ENCODE measurements at places on chromosomes 5 and 9.
A peak's percentile ranks its signal among the peaks of the same experiment; 100 is the strongest.

GRCh38 chr5:74651710-74652109 is 11.2 kb upstream of the ENC1 start:
- no peak for DNase-seq

DNA sequence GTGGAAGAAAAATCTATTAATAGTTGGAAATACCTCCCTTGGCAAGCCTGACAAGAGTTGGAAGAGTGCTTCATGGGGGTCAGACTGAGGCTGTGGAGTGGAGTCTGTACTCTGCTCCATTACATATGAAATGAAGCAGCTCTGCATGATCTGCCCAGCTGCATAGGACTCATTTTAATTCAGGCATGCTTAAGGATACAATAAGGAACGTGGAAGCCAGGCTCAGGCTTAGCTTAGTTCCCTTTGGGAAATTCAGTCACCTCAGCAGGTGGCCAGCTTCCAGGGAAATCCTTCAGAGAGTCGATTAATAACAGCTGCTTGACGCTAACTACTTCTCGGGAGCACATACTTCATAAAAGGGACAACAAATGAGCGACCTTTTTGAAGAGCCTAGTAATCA is 1672.9 kb upstream of the WWC1 start:
- DNase-seq = no peak

DNA sequence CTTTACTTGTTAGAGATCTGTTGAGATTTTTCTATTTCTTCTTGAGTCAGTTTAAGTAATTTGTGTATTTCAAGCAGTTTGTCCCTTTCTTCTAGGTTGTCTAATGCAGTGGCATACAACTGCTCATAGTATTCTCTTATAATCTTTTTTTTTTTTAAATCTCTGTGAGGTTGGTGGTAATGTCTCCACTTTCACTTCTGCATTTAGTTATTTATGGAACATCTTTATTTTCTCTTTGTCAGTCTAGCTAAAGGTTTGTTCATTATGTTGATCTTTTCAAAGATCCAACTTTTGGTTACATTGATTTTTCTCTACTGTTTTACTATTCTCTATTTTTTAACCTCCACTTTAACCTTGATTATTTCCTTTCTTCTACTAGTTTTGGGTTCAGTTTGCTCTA is 13.8 kb downstream of the FOXE1 start:
- no peak for DNase-seq

DNA sequence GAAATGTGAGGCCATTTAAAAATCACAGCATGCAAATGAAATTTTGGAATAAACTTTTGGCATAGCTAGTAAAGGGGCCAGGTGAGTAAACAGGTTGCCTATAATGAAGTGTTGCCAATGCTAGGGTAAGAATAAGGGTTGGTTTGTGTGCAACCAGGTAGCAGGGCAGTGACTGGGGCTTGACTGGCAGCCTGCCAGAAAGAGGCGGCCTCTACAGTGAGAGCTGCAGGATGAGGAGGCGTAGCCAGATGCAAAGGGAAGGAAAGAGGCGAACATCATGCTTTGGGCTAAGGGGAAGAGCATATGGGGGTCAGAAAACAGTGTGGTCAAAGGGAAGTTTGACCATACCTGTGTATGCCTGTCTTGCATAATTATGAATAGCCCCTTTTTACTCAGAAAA is 70.6 kb downstream of the MAST4 start:
- DNase-seq = no peak

DNA sequence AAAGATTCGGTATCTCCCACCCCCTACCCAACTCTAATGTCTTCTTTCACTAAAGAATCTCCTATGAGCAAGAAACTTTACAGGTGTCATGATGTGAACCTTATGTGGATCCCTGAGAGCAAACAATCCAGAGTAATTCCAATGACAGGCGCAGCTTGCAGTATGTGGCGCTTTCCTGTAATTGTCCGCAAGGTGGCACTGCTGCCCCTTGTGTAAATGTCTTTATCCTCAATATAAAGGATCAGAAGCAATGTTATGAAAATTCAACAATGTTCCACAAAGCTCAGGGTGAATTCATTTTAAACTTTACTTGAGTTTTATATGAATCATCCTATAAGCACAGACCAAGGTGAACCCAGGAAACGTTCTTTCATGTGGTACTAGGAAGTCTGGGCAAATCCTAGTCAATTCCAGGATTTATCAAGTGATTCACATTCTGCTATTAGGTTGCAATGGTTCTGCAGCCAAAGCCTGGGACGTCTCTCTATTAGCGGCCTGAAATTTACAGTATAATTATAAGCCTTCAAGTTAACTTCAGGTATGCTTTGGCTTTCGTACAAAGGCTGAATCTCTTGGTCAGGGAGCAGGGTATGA is 113.7 kb downstream of the TRPM6 start:
- DNase-seq = no peak

- no peak for DNase-seq
Measured at GRCh38 chr5:141565826-141566570, 52.8 kb downstream of the DIAPH1 start.

GRCh38 chr5:53974021-53974420 is 336.4 kb downstream of the ARL15 start:
- DNase-seq = no peak

GRCh38 chr9:94654165-94654894 is 15.0 kb upstream of the FBP1 start:
- no peak for DNase-seq

DNA sequence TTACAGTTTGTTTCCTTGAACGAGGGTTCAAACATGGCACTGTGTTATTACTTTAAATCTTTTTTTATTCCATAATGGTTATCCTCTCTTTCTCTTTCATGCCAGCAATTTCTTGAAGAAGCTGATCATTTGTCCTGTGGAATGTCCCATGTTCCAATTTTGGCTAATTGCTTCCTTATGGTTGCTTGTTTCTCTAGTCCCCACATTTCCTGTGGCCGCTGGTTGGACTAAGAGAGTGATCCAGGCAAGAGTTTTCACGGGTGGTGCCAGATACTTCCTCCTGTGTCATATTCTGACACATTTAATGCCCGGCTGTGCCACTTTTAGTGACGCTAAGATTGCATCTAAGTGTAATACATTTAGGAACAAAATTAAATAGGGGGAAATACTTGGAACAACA is 83.8 kb upstream of the FAM169A start:
- DNase-seq = no peak

DNA sequence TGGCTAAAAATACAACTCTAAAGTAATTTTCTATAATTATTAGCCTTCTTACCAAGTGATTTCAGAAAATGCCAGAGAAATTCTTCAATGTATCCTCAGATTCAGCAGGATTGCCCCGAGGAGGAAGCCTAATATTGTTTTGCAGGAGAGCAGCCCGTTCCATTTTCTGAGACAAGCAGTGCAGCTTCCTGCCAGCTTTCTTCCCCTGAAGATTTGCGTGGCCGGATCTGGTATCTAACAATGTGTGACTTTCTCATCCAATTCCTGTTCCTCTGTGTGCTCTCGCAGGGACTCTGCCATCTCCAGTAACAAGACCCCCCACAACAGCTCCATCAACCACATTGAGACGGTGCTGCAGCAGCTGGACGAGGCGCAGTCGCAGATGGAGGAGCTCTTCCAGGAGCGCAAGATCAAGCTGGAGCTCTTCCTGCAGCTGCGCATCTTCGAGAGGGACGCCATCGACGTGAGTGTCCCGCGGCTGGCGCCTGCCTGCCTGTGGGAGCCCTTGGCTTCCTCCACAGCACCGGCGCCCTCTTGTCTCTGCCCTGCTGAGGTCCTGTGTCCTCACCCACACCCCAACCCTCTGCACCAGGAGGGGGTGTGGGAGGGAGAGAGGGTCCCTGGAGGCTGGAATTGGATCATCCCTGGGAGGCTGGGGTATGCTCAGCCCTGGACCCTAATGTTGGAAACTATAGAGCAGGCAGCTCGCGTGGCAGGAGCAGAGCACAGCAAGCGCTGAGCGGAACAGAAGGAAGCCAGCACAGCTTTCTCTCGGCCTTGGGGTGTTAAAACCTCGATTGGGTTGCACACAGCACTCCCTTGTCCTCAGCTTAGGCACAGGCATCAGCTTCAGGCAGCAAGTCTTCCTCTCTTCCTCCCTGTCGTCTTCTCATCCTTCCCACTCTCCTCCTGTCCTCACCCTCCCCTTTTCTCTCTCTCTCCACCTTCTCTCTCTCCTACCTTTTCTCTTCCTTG is 216.2 kb downstream of the TRIO start:
- peak; percentile 42 for DNase-seq

- no peak for DNase-seq
Measured at GRCh38 chr9:84966876-84967830, 297.6 kb downstream of the NTRK2 start.

DNA sequence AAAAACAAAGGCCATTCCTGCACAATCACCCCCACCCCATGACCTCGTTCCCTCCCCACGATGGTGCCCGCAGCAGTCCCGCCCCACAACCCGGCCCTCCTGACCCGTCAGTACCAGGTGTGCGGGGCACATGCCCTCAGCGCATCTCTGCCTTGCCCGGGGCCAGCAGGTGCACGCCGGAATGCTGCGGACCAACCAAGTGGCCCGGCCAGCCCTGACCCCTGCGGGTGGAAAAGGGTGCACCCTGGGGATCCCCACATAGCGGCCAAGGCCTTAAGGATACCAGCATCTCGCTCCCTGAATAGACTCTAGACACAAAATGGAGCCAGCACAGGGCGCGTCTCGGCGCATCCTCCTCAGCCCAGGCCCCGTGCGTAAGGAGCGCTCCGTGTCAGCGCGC is 6.0 kb downstream of the SFXN1 start:
- DNase-seq = no peak

DNA sequence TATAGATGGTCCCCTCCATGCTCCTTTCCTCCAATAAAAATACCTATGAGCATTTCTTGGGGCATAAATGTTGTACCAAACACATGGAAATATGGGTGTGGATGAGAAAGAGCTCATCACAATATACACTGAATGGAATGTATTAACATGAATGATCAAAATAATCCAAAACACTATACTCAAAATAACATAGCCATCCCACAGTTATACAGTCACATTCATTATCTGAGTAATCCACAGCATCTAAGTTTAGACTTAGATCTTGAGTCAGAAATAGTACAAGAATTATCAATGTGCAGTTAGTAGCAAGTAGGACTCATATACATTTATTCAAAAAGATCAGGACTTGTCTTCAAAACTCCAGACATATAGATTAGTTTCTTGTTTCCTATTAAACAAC is 175.2 kb upstream of the NREP start:
- DNase-seq = no peak

DNA sequence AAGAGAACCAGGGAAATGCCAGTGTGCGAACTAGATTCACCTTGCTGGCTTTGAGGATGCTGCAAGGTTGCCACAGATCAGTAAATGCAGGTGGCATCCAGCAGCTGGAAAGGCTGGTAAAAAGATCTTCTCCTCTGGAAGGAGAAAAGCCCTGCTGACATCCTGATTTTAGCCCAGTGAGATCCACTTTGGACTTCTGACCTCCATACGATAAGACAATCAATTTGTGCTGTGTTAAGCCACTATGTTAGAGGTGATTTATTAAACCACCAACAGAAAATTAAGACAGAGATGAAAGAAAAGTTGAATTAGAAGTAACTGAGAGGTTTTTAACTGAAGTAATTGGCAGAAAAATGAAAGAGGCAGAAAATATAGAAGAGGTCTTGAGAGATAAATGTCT is 283.8 kb upstream of the CDH12 start:
- no peak for DNase-seq

- DNase-seq = no peak
Measured at GRCh38 chr9:69555802-69556201, 116.4 kb downstream of the APBA1 start.

- no peak for DNase-seq
Measured at GRCh38 chr9:97889941-97890887, 32.1 kb downstream of the TRMO start.

DNA sequence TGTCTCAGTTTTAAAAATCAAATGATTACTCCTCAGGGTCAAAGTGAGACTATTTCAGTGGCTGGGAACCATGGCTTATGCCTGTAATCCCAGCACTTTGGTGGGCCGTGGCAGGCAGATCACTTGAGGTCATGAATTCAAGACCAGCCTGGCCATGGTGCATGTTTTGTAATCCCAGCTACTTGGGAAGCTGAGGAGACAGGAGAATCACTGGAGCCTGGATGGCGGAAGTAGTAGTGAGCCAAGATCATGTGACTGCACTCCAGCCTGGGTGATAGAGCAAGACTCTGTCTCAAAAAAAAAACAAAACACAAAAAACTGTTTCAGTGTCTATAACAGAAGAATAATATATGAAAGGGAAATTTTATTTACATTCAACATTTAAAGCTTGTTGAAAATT is 182.9 kb downstream of the ARHGEF28 start:
- no peak for DNase-seq

- no peak for DNase-seq
Measured at GRCh38 chr9:126146254-126147145, 180.1 kb upstream of the MVB12B start.

GRCh38 chr5:178277346-178277745 is 44.7 kb upstream of the PHYKPL start:
- no peak for DNase-seq

GRCh38 chr5:79005151-79005550 is 20.0 kb upstream of the ARSB start:
- DNase-seq = no peak

DNA sequence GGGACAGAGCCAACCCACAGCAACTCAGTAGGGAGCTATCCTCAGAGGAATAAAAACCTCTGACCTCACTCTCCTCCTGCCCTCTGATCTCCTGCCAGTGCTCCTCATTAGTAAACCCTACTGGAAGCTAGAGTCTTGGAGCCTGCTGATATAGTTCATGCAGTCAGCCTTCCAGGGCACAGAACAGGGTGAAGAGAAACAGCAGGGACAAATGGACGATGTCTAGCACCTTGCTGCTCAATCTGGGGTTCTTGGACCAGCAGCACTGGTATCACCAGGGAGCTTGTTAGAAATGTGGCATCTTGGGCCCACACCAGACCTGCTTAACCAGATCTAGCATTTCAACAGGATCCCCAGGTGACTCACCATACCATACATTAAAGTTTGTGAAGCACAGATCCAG is 5.5 kb upstream of the GALNT12 start:
- no peak for DNase-seq

GRCh38 chr5:125200866-125201373 is 454.5 kb upstream of the ZNF608 start:
- no peak for DNase-seq

GRCh38 chr9:98971915-98972223 is 28.2 kb downstream of the COL15A1 start:
- no peak for DNase-seq

DNA sequence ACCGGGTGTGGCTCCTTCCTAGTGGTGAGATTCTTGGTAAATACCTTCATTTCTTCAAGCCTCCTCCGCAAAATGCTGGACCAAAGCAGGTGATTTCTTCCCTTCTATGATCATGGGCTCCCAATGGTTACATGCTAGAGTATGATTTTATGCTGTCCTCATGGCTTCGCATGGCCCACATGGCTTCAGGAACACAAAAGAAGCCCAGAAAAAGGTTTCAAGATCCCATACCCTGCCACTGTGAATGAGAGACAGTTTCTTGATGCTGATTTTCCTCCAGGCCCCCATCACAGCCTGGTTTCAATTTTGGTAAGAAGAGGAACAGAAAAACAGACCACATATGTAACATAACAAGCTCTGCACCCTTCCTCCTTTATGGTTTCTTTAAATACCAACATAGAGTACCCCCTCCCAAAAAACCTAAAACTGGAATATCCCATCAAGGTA is 2.4 kb upstream of the RXFP3 start:
- DNase-seq = no peak

- no peak for DNase-seq
Measured at GRCh38 chr5:102958481-102959011, 161.4 kb downstream of the GIN1 start.
